ENCODE measurements at places on chromosomes 3 and 15.

- no peak for DNase-seq
Measured at GRCh38 chr3:127288921-127289705, 1.3 kb upstream of the PRR20G start.

DNA sequence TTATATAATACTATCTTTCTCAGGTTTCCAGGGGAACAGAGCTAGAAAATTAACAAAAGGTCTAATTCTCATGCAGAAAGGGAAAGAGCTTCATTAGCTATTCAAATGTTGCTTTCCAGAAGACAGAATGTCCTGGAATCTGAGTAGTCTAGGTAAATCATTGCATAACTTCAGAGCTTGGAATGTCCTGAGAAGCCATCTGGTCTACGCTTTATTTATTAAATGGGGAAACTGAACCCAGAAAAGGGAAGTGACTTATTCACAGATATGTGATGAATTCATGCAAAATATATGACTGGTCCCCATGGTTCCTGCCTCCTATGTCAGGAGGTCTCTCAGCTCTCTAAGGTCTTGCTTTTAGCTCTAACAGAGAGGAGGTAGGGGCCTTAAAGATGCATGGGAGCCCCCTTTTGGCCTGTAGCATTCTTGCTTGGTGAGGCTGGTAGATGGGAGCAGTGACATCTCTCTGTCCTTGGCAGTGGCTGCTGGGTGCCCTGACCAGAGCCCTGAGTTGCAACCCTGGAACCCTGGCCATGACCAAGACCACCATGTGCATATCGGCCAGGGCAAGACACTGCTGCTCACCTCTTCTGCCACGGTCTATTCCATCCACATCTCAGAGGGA is 99.2 kb downstream of the CEMIP start:
- DNase-seq = no peak

DNA sequence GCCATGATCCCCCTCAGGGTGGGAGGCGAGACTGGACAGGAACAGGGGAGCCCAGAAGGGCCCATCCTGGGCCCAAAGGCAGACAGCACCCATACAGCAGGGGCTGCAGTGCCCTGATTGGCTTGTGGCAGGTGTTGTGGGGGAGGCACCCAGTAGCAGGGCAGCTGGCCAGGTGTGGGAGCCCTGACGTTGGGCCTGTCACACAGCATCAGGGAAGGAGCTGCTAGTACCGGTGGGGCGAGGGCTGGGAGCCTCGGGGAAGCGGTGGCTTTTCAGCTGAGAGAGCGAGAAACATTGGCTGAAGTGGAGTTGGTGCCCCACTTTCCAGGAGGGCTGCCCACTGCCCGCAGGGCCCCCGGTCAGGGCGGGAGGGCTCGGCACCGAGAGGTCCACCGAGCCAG is 19.7 kb upstream of the CYP11A1 start:
- no peak for DNase-seq

GRCh38 chr15:31101262-31102038 is at the start of gene TRPM1:
TRPM1 (minus strand) TSS chr15:31101725; CDS start chr15:31081355, 20,370 bp downstream.
- no peak for DNase-seq

- no peak for DNase-seq
Measured at GRCh38 chr3:160403796-160404470, 4.5 kb downstream of the SMC4 start.

DNA sequence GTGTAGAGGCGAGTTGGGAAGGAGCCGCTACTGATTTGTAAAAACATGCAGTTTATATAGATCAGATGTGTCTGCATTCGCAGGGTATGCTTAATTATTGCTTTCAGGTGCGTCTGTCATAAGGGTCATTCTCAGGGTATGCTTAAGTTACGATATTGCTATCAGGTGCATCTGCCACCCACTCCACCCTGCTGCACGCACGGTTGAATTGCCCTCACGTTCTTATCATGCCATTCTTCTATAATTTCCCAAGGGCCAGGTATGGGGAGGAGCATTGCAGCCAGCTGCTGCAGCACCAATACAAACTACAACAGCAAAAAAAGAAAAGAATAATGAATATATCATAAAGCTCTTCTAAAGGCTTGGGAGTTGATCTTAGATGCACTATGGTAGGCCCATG is 230.0 kb downstream of the KBTBD8 start:
- DNase-seq = no peak

DNA sequence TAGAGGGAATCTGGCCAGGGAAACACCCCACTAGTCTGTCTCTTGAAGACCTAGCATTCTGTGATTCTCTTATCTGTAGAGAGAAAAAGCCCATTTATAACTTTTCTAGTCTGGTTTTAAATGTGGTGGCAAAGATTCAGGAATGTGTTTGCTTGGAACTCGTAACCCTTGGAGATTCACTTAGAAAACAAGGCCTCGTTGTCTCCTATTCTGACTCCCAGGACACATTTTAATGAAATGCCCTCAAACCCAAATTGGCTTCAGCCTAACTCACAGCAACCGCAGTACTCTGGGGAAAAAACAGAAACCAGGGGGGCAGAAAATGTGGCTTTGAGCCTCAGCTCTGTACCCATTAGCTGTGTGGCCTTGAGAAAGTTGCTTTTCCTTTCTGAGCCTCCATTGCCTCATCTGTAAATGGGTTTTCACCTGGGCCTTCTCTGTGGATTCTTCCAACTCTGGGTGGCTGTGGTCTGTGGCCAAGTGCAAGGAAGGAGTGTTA is 36.5 kb downstream of the RPLP1 start:
- DNase-seq = no peak

GRCh38 chr3:48119505-48120193 is 68.6 kb downstream of the CDC25A start:
- no peak for DNase-seq

DNA sequence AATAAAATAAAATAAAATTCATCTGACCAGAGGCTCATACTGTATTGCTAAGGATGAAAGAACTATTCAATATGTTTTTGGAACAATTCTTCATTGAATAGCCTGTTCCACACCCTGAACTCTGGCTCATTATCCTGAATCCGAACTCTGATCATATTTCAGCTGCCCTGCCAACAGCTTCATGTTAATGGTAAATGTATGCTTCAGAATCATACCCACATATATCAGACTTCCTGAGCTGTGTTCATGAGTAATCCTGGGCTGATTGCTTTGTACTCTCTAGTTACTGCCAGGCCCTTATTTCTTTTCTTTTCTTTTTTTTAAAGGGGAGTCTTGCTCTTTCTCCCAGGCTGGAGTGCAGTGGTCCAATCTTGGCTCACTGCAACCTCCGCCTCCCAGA is 11.8 kb downstream of the INO80 start:
- no peak for DNase-seq

DNA sequence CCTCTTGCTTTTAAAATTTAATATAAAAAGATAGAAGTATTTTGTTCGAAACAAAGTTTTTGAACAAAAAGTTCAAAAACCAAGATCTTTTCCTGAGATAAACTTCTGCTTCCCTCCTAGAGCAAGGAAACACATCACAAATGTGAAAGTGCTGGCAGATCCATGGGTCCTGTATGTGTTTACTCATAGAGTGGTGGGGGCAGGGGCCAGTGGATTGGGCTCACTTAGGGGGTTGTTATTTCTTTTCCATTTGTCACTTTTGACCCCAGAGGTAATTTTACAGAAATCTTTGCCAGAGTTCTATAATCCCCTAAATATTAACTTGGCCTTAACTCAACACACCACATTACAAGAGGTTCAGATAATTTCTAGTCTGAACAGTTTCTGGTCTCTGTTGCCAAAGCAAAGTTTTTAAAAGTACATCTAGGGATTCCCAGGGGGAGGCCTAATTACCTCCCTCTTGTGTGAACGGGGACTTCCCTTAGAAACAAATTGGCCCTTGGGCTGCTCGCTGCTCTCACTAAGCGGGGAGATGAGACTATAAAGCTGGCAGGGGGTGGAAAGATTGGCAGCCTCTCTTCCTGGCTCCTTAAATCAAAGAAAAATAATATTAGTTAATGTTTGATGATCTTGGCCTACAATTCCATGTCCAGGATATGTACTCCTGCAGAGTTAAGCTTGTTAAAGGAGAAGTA is 66.8 kb upstream of the PTX3 start:
- DNase-seq = no peak

- DNase-seq = no peak
Measured at GRCh38 chr3:15682561-15683185, 81.1 kb downstream of the BTD start.

GRCh38 chr15:79403501-79403900 is 28.6 kb upstream of the MINAR1 start:
- DNase-seq = no peak

GRCh38 chr3:98800401-98800800 is 37.3 kb downstream of the ST3GAL6 start:
- no peak for DNase-seq

DNA sequence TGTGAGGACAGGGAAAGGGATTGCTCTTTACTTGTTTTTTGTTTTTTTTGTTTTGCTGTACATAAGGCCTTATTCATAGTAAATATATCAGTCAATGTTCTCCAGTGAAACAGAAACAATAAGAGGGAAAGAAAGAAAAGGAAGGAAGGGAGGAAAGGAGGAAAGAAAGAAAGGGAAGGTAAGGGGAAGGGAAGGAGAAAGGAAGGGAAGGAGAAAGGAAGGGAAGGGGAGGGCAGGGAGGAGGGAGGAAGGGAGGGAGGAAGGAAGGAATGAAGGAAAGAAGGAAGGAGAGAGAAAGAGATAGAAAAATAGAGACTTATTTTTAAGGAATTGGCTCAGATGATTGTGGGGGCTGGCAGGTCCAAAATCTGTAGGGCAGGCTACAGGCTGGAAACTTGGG is 37.2 kb downstream of the TIMP4 start:
- no peak for DNase-seq

GRCh38 chr15:20341901-20342600 is 199.5 kb downstream of the GOLGA6L6 start:
- DNase-seq = no peak

DNA sequence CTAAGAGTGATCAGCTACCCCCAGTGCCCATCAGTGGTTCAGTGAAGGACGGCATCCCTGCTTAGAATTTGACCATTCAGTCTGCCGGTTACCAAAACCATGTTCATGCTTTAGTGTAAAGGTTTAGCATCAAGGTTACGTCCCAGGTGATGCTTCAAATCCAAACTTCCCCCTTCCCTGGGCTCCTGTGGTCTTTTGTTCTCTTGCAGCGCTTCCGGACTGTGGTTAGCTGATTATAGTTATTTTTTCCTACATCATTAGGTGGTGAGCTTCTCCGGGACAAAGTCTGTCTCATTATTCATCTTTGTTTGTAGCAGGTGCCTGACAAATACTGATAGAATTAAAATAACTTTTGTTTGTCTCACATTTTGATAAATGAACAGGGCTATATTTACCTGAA is 28.3 kb upstream of the MYZAP start:
- DNase-seq = no peak
